ENCODE measurements at places on chromosomes 1 and 21.
A peak's percentile ranks its signal among the peaks of the same experiment; 100 is the strongest.

GRCh38 chr1:228465571-228466146, 21.5 kb upstream of the RNF187 start:
- no peak for DNase-seq

DNA sequence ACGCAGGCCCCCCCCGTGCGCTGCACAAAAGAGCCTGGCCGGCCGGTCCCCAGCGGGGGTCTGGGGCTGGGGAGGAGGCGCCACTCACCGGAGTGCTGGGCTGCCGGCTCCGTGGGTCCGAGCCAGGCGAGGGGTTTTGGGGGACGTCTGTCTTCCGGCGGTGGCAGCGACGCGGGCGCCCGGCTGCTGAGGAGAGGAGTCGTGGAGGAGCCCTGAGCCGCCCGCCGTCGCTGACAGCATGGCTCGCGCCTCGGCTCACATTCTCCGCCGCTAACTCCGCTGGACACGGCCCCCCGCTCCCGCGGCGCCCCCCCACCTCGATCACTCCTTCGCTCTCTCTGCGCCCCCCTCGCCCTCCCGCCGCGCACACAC, 649 bp downstream of the AHDC1 start:
- DNase-seq: no peak

DNA sequence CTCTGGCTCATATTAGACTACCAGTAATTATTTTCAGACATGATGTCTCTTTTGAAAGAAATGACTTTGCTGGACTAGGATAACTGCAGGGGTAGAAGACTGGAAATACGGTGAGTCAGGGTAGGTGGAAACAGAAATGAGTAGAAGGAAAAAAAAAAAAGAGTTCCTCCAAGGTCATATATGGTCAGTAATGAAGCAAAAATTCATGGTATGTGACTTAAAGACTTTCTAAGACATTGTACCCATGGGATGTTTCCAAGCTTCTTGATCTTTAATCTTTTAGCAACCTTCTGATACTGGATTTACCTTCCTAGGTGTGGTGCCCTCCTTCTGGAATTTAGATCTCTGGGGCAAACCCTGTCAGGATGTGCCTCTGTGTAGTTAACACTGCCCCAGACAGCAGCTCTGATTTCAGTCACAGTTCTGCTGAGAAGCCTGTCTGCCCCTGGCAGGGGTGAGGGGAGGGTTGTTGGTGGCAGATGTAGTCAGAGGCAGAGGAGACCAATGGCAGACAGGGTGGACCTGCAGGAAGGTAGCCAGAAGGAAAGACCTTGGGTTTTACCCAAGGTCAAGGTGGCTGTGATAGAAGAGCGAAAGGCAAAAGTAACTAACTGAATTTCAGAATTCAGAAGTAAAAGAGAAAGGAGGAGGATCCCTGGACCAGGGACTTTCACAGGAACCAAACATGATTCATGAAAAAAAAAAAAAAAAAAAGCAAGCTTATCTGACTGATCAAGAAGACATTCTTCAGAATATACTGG, 44.1 kb upstream of the BCL10 start:
- DNase-seq: no peak

GRCh38 chr1:182588500-182589396, at the start of gene RNASEL:
Gene RNASEL, minus strand, starts transcription at chr1:182589256. Its CDS starts 2,450 bp downstream, at chr1:182586806.
- peak; percentile 92 for DNase-seq

GRCh38 chr1:42974767-42975437, 16.2 kb upstream of the SLC2A1 start:
- no peak for DNase-seq

GRCh38 chr21:36076878-36077655, 7.2 kb downstream of the CBR1 start:
- no peak for DNase-seq

- peak; percentile 75 for DNase-seq
These were observed 430 bp downstream of the WASF2 start for GRCh38 chr1:27489501-27489972.

GRCh38 chr1:163836481-163836880, 514.7 kb downstream of the NUF2 start:
- DNase-seq: no peak

GRCh38 chr1:219415433-219415832, 197.5 kb downstream of the ZC3H11B start:
- no peak for DNase-seq

DNA sequence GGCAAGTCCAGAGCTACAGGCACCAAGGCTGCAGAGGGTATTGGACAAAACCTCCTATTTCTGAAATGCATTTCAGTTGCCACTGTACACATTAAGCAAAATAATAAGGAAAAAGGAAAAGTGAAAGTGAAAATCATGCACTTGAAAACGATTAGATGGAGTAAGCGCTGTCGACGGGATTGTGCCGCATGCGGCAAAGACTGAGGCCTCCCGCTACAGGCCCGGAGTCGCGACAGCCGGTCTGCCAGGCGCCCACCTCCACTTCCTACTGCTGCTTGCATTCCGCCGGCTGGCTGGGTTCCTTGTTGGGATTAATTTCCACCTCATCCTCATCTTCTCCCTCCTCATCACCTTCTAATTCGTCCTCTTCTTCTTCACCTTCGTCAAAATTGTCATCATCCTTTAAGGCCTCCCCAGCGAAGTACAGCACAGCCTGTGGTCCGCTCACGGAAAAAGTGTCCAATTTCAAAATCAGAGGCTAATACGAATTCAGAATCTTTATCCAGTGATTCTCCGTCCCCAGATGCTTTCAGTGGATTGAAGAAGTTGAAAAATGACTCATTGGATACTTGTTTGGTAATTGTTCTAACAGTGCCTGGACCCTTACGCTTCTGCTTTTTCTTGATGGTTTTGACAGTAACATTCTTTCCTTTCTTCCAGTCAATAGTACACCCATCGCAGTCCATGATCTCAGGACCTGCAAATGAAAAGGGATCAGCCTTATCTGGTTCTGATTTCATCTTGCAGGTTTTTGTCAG, 38.0 kb downstream of the CD58 start:
- DNase-seq: no peak

All from muscle of leg (tissue), 16 donors.